ENCODE measurements at places on chromosomes 7 and 10. TPM values are rescaled to one million over a fixed set of nuclear protein-coding genes. Genes with fewer than 3 reads are reported as not detected.

DNA sequence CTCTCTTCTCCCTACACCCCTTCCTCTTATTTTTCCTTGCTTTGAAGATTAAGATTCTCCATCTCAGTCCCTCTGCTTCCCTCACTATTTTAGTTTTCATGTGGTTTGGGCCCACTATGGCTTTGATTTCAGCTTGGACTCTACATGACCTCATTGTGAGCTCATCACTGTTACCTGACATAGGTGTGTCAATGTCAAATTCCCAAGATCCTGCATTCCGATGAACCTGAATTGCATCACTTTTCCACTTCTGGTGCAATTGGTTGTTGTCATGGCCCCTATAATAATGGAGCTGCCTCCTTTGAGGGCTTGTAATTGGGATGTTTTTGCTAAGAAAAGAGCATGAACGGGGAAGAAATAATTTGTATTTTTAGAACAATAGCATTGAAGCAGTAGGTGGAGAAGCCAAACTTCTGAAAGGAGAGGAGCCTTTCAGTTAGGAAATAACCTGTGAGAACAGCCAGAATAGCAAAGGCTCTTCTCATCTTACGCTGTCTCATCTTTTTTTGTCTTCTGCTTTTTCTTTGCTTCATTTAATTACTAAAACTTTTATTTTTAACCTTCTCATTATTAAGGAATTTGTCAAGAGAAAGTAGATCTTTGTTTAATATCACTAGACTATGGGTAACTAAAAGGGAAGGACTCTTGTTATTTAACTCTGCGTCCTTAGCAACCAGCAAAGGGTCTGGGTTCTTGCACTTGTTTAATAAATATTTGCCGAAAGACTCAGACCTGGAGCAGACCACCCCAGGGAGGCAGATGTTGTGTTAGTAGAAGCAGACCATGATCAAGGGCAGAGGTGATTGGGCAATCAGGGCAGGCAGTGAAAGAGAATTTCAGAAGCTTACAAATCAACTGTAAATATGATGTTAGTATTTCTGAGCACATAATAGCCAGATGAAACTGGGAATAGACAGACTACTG, 95.4 kb downstream of the TES start:
- H3K36me3 ChIP-seq: no peaks in the 10 kb centered on the region
- H3K4me3 ChIP-seq: no peak overlapping the region
- DNase-seq: no peak
- H3K4me1 ChIP-seq: no peaks in the 10 kb centered on the region
- no peak overlapping the region for H3K27ac ChIP-seq

DNA sequence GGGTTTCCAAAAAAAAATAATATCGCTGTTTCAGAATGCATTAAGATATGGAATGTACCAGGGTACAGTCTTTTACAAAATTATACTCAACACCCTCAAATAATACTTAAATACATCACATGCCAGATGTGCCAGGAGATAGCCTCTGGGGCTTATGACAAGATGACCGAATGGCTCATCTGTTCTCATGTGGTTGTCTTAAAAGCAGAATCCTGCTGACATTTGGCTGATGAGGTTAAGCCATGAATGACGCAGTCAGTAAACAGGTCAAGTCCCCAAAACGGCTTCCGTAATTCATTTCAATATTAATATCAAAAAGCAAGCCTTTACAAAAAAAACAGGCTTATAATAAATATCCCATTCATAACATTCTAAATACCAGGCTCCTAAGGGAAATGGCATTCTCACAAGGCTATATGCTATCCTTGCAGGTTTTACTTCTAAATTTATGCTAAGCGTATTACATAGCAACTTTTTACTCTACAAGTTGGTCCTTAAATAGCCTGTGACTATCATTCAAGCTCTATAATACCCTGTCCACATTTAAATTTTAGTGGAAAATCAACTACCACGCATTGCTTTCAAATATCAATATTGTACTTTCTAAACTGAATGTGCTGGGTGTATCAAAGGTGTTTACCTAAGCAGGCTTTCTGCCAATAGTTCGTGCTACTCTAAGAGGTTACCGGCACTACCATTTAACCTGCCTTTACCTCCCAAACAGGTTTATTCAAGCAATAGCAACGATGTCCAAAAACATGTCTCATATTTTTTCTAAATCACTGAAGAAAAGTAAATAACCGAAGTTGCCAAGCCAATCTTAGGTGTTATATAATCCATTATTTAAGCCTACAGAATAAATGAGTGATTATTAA, 15.6 kb downstream of the SMURF1 start:
- H3K27ac ChIP-seq: peak overlapping the region; percentile 60
- no peak overlapping the region for H3K4me3 ChIP-seq
- H3K36me3 ChIP-seq: no peaks in the 10 kb centered on the region
- DNase-seq: no peak
- H3K27me3 ChIP-seq: no peaks in the 10 kb centered on the region

- DNase-seq: no peak
- H3K27ac ChIP-seq: peak overlapping the region; percentile 80
- H3K4me1 ChIP-seq: peaks cover 20% of the 10 kb centered on the region
- H3K36me3 ChIP-seq: no peaks in the 10 kb centered on the region
Observed at GRCh38 chr10:10870523-10871241, 147.0 kb upstream of the CELF2 start.

DOCK4 gene
- 78.5 TPM for total RNA-seq

AOAH gene
- total RNA-seq: 29.2 TPM
